Endothelial cell (in vitro differentiated cells): ENCODE measurements at places on chromosomes 1 and 21. TPM values are rescaled to one million over a fixed set of nuclear protein-coding genes. Genes with fewer than 3 reads are reported as not detected.

Gene GNAT2
- total RNA-seq, result 0.26 TPM

Gene HTR1D
- 0.54 TPM for total RNA-seq

Gene PEX11B
- 34.0 TPM for total RNA-seq

Gene PYHIN1
- not detected for total RNA-seq

Gene ENAH
- 82.9 TPM for total RNA-seq
